ENCODE measurements at places on chromosomes 3 and 15.

DNA sequence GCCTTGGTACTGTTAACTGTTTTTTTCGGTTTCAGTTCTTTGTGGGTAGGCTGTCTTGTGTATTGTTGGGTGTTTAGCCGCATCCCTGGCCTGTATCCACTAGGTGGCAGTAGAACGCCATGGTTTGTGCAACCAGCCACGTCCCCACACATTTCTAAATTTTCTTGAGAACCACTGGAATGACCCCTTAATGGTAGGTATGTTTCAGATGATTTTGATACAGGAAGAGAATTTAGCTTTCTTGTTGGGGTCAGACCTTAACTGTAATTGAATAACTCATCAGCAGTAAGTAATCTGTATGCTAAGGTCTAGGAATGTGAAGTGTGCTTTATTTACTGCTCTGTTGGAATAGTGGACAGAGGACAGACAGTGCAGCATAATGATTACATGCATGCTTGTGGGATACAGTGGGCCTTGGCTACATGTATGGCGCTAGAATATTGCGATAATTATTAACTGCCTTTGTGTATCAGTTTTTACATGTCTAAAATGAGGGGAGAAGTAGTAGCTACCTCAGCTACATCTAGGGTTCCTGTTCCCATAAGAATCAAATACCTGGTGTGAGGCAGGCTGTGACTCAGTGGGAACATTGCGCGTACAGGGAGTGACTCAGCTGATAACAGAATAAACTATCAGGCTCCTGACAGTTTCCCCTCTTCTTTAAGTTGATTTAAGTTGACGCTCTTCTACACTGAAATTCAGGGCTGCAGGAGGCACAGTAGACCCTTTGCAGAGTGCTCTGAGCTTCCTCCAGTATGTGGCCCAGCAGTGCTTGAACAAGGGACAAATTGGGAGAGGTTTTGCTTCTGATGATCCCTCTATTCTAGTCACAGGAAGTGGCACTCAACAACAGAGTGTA, 25.0 kb upstream of the GPR171 start:
- DNase-seq, result peak; percentile 92

GRCh38 chr3:195057716-195058115, 213.2 kb downstream of the XXYLT1 start:
- no peak for DNase-seq

- DNase-seq, result no peak
These were observed 106.8 kb downstream of the MBNL1 start for GRCh38 chr3:152375546-152375945.

- no peak for DNase-seq
These were observed 280.1 kb downstream of the LRTM1 start for GRCh38 chr3:54647721-54648120.

DNA sequence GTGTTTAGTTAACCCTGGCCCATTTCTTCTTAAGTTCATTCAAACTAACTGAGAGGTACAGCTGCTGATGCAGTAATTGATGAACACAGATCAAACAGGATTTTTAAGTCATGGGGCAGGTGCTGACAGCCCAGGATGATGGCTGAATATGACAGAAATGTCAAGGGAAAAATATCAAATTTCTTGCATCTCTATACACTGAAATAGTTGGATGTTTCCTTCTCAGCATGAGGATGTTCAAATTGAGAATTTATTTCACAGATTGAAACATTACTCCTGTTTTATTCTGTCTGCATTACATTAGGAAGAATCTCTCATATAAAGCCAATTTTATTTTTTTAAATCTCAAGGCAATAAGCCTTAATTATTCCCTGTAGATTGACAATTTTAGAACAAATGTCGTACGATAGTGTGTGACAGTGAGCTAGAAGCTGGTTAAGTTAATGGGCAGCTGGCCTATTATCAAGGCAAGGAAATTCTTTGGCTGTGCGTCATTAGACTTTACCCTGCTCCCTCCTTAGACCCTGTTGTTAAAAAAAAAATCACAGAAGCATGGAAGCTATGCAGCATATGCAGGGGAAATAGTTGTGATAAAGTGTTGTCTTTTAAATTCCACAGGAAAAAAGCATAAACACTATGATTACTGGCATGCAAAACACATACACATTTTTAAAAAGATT, 183.8 kb upstream of the KCNMB2 start:
- no peak for DNase-seq

DNA sequence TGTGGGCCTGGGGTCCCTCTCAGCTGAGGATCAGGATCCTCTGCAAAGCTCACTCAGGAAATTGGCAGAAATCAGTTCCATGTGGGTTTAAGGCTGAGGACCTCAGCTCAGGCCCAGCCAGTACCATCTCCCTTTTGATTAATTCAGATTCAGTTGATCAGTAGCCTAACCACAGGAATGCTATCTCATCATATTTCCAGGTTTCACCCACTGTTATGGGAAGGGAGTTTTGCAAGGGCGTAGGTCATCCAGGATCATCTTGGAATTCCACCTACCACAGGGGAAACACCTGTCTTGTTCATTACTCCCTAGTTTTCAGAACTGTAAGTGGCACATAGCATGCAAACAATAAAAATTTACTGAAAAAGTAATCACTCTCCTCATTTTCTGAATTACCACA, 399.5 kb upstream of the CNTN3 start:
- no peak for DNase-seq

DNA sequence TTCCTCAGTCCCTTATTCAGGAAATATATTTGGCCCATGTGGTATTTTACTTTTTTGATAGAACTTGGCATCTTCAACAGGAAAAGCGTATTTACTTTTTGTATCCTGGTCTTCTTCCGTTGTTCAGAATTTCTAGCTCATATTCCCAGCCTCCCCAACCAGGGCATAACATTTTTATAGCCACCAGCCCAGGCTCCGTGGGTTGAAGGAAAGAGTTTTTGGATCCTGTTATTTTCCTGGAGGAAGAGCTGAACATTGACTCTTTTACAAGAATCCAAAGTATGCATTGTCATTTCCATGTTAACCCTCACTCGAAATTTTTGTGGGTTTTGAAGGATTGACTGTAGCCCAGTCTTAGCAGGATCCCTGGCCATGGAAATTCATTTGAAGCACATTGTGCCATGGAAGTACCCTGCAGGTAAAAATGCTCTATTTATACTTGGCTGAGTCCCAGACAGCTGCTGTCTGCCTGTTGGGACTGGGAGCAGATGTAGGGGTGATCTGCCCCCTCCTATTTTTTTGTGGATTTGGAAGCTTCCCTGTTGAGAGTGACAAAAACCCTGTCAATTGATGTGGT, 98.8 kb downstream of the AKAP13 start:
- no peak for DNase-seq

DNA sequence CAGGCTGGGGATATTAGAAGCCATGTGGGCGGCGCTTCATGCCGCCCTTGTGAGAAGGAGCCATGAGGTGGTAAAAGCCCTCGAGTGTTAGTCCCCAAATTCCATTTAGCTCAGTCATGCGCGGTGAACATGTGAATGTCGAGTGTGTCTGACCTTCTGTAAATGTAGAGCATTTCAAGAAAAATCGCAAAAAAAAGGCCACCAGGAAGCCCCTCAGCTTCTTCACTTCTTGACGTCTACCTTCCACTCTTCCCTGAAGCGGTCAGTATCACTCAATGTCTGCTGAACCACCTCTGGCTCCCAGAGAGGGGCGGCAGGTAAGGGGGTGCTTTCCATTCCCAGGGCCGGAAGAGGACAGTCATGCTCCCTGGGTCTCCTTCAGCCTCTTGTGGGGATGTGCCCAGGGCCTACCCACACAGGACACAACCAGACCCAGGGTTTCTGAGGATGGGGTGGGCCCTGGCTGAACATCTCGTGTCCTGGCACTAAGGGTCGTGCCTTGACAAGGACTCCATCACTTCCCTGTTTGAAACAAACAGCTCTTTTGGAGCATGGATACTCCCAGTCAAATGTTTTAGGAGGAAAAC, 274.9 kb downstream of the FAM43A start:
- DNase-seq, result no peak
